ENCODE measurements at places on chromosomes 16 and 17. TPM values are rescaled to one million over a fixed set of nuclear protein-coding genes. Genes with fewer than 3 reads are reported as not detected.

The TEX19 gene
- 0.10 TPM for total RNA-seq

The KRTAP4-5 gene
- total RNA-seq: not detected

The SMYD4 gene
- 40.9 TPM for total RNA-seq

The KANSL1 gene
- total RNA-seq: 122 TPM

The RBFOX1 gene
- total RNA-seq: not detected

The PMP22 gene
- 0.22 TPM for total RNA-seq

The CD300H gene
- total RNA-seq: not detected

The COASY gene
- 80.3 TPM for total RNA-seq

The PRSS36 gene
- 2.1 TPM for total RNA-seq

The CLDN7 gene
- 0.49 TPM for total RNA-seq

The NMT1 gene
- total RNA-seq: 142 TPM

The WNT3 gene
- total RNA-seq: not detected

The ACSM5 gene
- total RNA-seq: not detected

The RAI1 gene
- total RNA-seq: 21.4 TPM

The ZG16 gene
- total RNA-seq: not detected

The C17orf78 gene
- not detected for total RNA-seq

The ZPBP2 gene
- total RNA-seq: 0.22 TPM

The BCL6B gene
- total RNA-seq: 2.2 TPM

The TM4SF5 gene
- total RNA-seq: 0.22 TPM

The PSMC3IP gene
- total RNA-seq: 17.3 TPM

The SDR42E1 gene
- total RNA-seq: 8.5 TPM

The KREMEN2 gene
- total RNA-seq: not detected

The LHX1 gene
- 0.07 TPM for total RNA-seq

The ERBB2 gene
- 3.3 TPM for total RNA-seq

The SLC16A11 gene
- total RNA-seq: 0.15 TPM

The CBX2 gene
- 2.8 TPM for total RNA-seq

The TTYH2 gene
- 11.0 TPM for total RNA-seq

The EPOP gene
- total RNA-seq: 16.5 TPM

The CSF3 gene
- total RNA-seq: not detected

The PLEKHH3 gene
- total RNA-seq: 0.61 TPM

The CCR7 gene
- total RNA-seq: 171 TPM

The SLC5A11 gene
- total RNA-seq: 0.29 TPM

The HOXB6 gene
- 0.25 TPM for total RNA-seq

The SLC35B1 gene
- 82.5 TPM for total RNA-seq

The GRB7 gene
- 0.86 TPM for total RNA-seq

The EVPL gene
- total RNA-seq: 0.07 TPM

The RAB26 gene
- total RNA-seq: not detected

The CHST5 gene
- not detected for total RNA-seq

The TMEM235 gene
- total RNA-seq: not detected

The C16orf74 gene
- total RNA-seq: 0.98 TPM

The KRT33A gene
- not detected for total RNA-seq

The RUSF1 gene
- 40.0 TPM for total RNA-seq

The EVI2A gene
- total RNA-seq: 59.5 TPM

The PLA2G10 gene
- total RNA-seq: not detected

The CCDC40 gene
- total RNA-seq: not detected

The TBX2 gene
- total RNA-seq: not detected

The CCL16 gene
- total RNA-seq: not detected

The CACNG4 gene
- not detected for total RNA-seq
